ENCODE measurements at places on chromosomes 7 and 10. TPM values are rescaled to one million over a fixed set of nuclear protein-coding genes. Genes with fewer than 3 reads are reported as not detected.

The PGAM2 gene
- polyA plus RNA-seq = 0.18 TPM

The AKR1C8 gene
- polyA plus RNA-seq = 0.12 TPM

The CRYGN gene
- polyA plus RNA-seq = not detected

The ZCWPW1 gene
- 2.4 TPM for polyA plus RNA-seq

The OR2A12 gene
- polyA plus RNA-seq = 0.18 TPM

The HOXA6 gene
- polyA plus RNA-seq = 1.5 TPM

The UFSP1 gene
- 1.3 TPM for polyA plus RNA-seq

The CALML5 gene
- not detected for polyA plus RNA-seq

The AASS gene
- 11.6 TPM for polyA plus RNA-seq

The HECW1 gene
- polyA plus RNA-seq = not detected

The FEZF1 gene
- not detected for polyA plus RNA-seq

The NPC1L1 gene
- 14.5 TPM for polyA plus RNA-seq

The SDK1 gene
- 2.4 TPM for polyA plus RNA-seq

The SPDYE3 gene
- not detected for polyA plus RNA-seq

The DEPP1 gene
- polyA plus RNA-seq = 270 TPM

The VTI1A gene
- 10.2 TPM for polyA plus RNA-seq

The PI4K2A gene
- polyA plus RNA-seq = 12.3 TPM
